ENCODE measurements at places on chromosomes 2 and 18. TPM values are rescaled to one million over a fixed set of nuclear protein-coding genes. Genes with fewer than 3 reads are reported as not detected.

ZAP70 gene
- total RNA-seq, result 218 TPM

TCF23 gene
- not detected for total RNA-seq

DNA sequence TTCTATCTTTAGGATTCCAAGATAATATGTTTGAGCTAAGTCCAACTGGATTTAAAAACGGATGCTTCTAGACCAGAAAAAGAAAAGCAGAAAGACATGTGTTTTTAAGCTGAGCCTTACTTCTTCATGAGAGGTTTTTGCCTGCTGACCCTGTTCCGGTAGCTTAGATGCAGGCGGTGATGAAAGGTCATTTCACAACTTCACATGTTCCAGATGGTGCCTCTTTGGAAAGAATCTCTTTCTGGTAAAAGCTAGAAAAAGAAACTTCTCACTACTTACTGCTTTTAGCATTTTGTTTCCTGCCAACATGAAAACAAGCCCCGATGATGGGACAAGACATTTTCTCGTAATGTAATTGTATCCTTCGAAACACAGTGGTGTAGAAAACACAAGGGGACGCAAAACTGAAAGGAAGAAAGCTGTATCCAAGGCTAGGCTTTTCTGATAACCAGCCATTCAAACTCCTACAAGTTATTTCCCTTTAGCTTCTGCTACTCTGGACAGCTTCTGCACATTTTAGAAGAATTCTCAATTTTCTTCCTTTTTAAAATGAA lies 407.3 kb upstream of the LYPD1 start:
- DNase-seq, result no peak

MRO gene
- total RNA-seq, result not detected

EMX1 gene
- not detected for total RNA-seq

- no peak for DNase-seq
Measured at GRCh38 chr2:1979138-1979537, 234.8 kb upstream of the PXDN start.

DNA sequence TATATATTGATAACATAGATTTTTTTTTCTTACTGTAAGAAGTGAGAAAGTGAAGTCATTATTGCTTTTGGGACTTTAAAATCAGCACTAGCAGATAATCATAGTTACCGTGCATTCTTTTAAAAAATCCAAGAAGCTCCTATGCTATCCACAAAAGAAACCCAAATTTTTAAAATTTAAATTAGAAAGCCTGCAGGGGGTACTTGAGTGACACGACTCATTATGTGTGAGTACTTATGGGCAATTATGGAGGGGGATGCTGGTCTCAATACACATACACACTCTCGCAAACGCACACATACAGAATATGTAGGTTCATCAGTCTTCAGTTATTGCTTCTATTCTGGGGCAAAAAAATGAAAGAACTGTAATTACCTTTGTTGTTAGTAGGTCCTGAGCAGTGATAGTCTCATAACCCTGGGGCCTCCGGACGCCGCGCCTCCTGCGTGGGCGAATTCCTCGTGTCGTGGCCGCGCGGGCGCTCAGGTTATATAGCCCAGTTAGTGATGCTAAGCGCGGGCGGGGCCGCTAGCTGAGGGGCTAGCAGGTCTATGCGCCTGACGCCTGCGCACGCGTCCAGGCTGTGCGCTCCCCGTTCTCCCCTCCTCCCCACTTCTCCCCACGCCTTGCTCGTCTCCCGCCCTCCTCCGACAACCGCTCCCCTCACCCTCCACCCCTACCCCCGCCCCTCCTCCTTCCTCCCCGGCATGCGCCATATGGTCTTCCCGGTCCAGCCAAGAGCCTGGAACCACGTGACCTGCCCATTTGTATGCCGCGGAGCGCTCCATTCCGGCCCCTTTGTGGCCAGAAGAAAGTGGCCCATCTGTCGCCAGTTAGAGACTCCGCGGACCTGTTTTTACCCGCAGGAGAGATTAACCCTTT lies at the start of gene NEUROD1:
Gene NEUROD1, minus strand, starts transcription at position 463 of the 882 bp plus-strand sequence. CDS start 1,657 bp downstream, outside the sequence.
- peak; percentile 59 for DNase-seq

CCL20 gene
- 5.3 TPM for total RNA-seq

CREG2 gene
- not detected for total RNA-seq

Data from activated CD8-positive, alpha-beta T cell treated with anti-CD3 and anti-CD28 coated beads for 36 hours (primary cell).